ENCODE measurements at places on chromosomes 6 and 20. TPM values are rescaled to one million over a fixed set of nuclear protein-coding genes. Genes with fewer than 3 reads are reported as not detected.

DNA sequence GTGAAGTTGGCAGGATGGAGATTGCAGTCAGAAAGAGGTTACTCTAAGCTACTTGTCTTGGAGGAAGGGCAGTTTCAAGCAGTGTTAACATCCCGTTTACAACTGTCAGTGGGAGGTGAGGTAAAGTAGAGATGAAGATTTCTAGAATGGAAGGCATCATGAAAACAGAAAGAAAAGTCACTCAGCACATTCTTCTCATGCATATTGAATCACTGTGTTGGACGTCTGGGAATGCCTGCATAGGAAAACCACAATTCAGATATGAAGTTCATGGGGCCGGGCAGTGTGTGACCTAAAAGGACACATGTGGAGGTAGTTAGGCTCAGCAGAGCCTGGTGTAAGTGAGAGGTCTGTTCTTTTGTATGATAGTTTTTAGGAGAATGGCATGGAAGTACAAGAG, 73.5 kb upstream of the LAMP5 start:
- H3K4me3 ChIP-seq, result no peak overlapping the region
- H3K4me1 ChIP-seq, result no peaks in the 10 kb centered on the region

DNA sequence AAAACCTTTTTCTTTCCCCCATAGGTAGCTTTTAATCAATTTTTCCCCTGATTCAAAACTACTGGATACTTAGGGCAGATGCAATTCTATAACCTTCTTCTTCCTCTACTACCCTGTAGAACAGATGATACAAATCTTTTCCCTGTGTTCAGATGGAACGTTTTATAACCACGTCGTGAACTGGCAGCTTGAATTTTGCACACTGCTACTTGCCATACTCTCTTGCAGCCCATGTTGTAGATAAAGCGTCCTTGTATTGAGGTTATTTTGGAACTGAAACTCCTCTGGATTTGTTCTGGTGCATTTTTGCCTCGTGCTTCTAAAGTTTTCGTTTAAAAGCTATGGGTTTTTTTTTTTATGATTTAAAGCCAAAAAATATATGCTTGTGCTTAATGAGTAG, 440.2 kb downstream of the RFPL4B start:
- no peaks in the 10 kb centered on the region for H3K27me3 ChIP-seq
- DNase-seq, result no peak
- H3K27ac ChIP-seq, result no peak overlapping the region
- H3K4me3 ChIP-seq, result no peak overlapping the region
- H3K36me3 ChIP-seq, result no peaks in the 10 kb centered on the region
- no peaks in the 10 kb centered on the region for H3K4me1 ChIP-seq

DNA sequence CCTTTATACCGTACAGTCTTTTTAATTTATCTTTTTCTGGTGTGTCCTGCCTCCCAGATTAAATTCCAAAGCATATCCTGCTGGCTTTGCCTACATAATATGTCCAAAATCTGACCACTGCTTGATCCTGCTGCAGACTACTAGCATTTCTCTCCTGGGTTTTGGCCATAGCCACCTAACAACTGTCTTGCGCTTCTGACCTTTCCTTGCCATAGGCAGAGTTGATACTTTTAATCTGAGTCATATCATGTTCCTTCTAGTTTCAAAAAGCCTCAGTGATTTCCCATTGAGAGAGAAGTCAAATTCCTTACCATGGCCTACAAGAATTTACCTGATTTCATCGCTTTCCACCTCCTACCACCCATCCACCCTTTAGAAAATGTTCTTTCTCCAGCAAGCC, 104.8 kb downstream of the BCKDHB start:
- H3K4me1 ChIP-seq, result peaks cover 17% of the 10 kb centered on the region
- no peak overlapping the region for H3K27ac ChIP-seq
- no peak for DNase-seq
- H3K27me3 ChIP-seq, result no peaks in the 10 kb centered on the region

- no peaks in the 10 kb centered on the region for H3K27me3 ChIP-seq
- DNase-seq, result no peak
- no peak overlapping the region for H3K4me3 ChIP-seq
- H3K36me3 ChIP-seq, result peaks cover 27% of the 10 kb centered on the region
- peaks cover 4% of the 10 kb centered on the region for H3K4me1 ChIP-seq
Observed at GRCh38 chr20:25257130-25257529, 9.2 kb downstream of the PYGB start.

GRCh38 chr20:51128198-51128597, 105.3 kb upstream of the KCNG1 start:
- H3K36me3 ChIP-seq, result no peaks in the 10 kb centered on the region
- no peak overlapping the region for H3K27ac ChIP-seq
- peaks cover 20% of the 10 kb centered on the region for H3K4me1 ChIP-seq
- peak; percentile 25 for DNase-seq
- H3K27me3 ChIP-seq, result peaks cover 13% of the 10 kb centered on the region
- no peak overlapping the region for H3K4me3 ChIP-seq

DNA sequence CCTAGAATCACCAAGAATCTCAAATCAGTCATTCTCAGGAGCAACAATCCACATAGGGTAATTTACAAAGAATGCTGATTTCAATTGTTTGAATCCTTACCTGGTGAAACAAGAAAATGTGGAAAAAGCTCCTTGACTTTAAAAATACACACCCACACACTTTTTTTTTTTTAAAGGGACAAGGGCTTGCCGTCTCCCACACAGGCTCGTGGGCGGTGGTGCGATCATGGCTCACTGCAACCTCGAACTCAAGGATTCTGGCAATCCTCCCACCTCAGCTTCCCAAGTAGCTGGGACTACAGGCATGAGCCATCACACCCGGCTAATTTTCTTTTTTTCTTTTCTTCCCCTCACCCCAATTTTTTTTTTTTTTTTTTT, 30.7 kb downstream of the PARD6B start:
- H3K4me3 ChIP-seq, result no peak overlapping the region
- H3K36me3 ChIP-seq, result no peaks in the 10 kb centered on the region
- no peaks in the 10 kb centered on the region for H3K27me3 ChIP-seq
- DNase-seq, result no peak
- H3K4me1 ChIP-seq, result no peaks in the 10 kb centered on the region

The CARMIL1 gene
- 1.5 TPM for total RNA-seq

DNA sequence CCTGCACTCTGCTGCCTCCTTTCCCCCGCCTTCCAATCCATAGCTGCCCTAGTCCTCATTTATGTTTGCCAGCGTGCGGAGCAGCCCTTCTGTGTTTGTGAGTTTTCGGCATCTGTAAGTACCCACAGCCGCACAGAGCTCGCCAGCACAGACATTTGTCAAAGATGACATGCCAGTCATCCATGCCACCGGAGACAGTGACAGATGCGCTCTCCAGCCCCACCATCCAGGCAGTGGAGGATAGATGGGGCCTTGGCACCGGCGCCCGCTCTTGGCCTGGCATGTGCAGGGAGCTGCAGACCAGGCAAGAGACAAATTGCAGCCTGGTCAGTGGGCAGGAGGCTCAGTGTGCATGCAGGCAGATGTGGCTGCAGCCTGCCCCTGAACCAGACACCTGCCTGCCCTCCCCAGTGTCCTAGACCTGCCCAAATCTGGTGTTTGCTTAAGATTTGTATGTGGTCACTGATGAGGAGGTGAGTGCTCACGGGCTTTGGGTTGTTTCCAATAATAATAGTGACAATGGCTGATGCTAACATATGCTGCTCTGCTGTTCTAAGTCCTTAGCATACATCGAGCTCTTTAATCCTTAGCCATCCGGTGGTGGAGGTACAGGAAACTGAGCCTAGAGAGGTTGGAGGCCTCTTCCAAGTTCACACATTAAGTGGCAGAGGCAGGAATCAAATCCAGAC, 78.1 kb downstream of the UNC5CL start:
- no peak overlapping the region for H3K4me3 ChIP-seq
- peaks cover 2% of the 10 kb centered on the region for H3K27me3 ChIP-seq
- peaks cover 24% of the 10 kb centered on the region for H3K4me1 ChIP-seq
- H3K36me3 ChIP-seq, result no peaks in the 10 kb centered on the region
- no peak for DNase-seq
- H3K27ac ChIP-seq, result no peak overlapping the region

The VSX1 gene
- not detected for total RNA-seq

The PLN gene
- total RNA-seq, result not detected

The WFDC10B gene
- not detected for total RNA-seq

DNA sequence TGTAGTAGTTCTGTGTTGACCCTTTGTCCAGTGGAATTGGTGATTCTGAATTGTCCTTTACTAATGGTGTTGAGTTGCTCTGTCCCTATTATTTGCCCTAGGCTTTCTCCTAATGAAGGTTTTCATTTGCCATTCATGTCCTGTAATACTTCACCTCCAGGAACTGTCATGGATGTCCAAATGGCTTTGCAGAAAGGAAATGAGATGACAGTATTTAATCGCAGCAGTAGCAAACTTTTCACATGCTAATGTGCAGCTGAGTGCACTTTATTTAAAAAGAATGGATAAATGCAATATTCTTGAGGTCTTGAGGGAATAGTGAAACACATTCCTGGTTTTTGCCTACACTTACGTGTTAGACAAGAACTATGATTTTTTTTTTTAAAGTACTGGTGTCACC, 131.4 kb downstream of the SULF2 start:
- no peak overlapping the region for H3K4me3 ChIP-seq
- no peak overlapping the region for H3K27ac ChIP-seq
- H3K27me3 ChIP-seq, result no peaks in the 10 kb centered on the region

DNA sequence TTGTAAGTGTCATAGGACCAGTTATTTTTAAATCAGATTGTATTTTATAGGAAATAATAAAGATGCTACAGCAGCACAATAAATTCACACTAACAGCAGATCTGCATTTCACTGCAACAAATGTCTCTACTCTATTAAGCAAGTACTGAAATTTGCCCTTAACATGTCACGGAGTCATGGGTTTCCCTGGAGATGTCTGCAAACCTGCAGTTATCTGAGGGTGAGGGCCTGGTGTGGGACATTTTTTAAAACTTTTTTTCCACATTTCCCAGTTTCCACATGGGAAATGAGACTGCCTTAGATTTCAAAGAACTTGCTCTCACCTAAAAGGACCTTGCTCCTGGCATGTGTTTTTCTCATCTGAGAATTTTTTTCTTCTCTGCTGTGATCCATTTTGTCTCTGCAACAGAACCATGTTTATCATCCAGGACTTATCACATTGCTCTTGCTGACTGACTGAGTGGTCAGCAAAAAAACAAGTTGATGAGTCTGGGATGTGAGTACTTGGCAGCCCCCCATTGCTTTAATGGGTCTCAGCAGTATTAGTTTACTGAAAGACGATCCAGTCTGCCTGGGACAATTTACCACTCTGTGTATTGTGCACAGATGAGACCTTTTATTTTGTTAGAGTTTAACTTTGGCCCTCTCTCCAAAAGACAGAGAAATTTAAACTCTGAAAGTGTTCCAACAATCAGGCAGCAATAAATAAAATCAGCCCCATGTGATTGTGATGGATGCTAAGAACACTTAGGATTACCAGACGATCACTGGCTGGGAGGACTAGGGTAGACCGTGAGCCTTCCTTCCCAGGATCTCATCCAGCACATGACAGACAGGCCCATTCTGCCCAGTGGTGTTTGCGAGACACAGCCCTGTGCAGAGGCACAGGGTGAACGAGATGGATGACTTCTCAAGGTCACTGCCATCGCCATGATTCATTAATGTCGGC, 268.8 kb downstream of the BTBD9 start:
- no peaks in the 10 kb centered on the region for H3K36me3 ChIP-seq
- no peaks in the 10 kb centered on the region for H3K4me1 ChIP-seq
- H3K4me3 ChIP-seq, result no peak overlapping the region
- no peaks in the 10 kb centered on the region for H3K27me3 ChIP-seq

DNA sequence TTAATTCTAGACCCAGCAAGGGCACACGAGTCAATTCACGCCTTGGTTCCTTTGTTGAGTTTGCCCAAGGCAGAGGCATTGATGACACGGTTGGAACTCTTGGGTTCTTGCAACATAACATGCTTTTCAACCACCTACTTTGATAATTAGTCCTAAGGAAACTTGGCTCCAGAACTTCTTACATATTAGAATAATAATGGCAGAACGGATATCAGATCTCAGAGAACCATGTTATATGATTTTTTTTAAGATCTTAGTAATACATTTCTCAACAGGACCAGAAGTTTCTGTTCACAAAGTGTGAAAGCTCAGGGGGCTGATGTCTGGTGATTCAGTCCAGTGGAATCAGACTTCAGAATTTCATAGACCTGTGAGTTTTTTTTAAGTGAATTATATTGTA, 19.2 kb downstream of the SPTLC3 start:
- no peaks in the 10 kb centered on the region for H3K36me3 ChIP-seq
- no peaks in the 10 kb centered on the region for H3K4me1 ChIP-seq
- no peaks in the 10 kb centered on the region for H3K27me3 ChIP-seq
- H3K4me3 ChIP-seq, result no peak overlapping the region

GRCh38 chr20:5065879-5066383, 53.8 kb downstream of the PCNA start:
- H3K36me3 ChIP-seq, result peaks cover 2% of the 10 kb centered on the region
- DNase-seq, result no peak
- no peak overlapping the region for H3K4me3 ChIP-seq
- H3K27ac ChIP-seq, result no peak overlapping the region
- H3K4me1 ChIP-seq, result peaks cover 17% of the 10 kb centered on the region
- H3K27me3 ChIP-seq, result no peaks in the 10 kb centered on the region

The PACRG gene
- not detected for total RNA-seq

- H3K4me1 ChIP-seq, result no peaks in the 10 kb centered on the region
- H3K36me3 ChIP-seq, result no peaks in the 10 kb centered on the region
- no peak overlapping the region for H3K4me3 ChIP-seq
- no peak for DNase-seq
- no peak overlapping the region for H3K27ac ChIP-seq
- H3K27me3 ChIP-seq, result peaks cover 7% of the 10 kb centered on the region
Observed at GRCh38 chr6:152391179-152391880, 245.8 kb downstream of the SYNE1 start.

GRCh38 chr6:28696167-28696566, 170.5 kb downstream of the GPX5 start:
- H3K4me1 ChIP-seq, result no peaks in the 10 kb centered on the region
- H3K27ac ChIP-seq, result no peak overlapping the region
- H3K4me3 ChIP-seq, result no peak overlapping the region

DNA sequence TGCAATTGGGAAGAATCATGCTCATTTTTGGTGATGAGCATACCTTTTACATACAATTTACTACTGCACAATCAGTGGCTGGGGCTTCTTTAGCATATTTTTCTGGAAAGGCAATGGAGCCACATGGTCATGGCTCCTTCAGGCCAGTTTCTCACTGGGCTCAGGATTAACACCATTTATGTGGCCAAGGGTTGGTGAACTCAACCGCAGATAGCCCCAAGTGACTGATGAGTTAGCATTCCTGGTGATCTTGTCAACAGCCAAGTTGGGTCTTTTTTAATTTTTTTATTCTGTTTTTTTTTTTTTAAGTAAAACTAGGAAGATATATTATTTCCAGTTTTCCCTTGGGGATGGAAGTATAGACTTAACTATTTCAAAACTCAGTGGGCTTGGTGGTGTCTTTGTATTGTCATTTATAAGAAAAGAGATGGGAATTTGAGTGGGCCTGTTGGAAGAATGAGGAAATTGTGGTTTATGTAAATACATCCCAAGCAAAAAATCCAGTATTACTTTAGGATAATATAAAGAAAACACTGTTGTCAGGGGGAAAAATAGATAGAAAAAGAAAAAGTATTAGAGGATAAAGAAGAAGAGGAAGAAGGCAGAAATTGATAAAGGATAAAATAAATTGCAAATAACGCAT, 397.4 kb downstream of the MAFB start:
- H3K36me3 ChIP-seq, result no peaks in the 10 kb centered on the region
- no peak overlapping the region for H3K4me3 ChIP-seq
- H3K27me3 ChIP-seq, result no peaks in the 10 kb centered on the region
- H3K27ac ChIP-seq, result no peak overlapping the region
- H3K4me1 ChIP-seq, result no peaks in the 10 kb centered on the region

The KCNB1 gene
- total RNA-seq, result 0.05 TPM

Measured in activated CD4-positive, alpha-beta memory T cell treated with anti-CD3 and anti-CD28 coated beads, Interleukin-2, amount 10 ng/mL, durations not matched to agents 7 days and 5 days (primary cell).